ENCODE measurements at places on chromosomes 11 and 22.

GRCh38 chr11:87398931-87399330 lies 361.2 kb downstream of the TMEM135 start:
- no peak for DNase-seq

- DNase-seq: no peak
These were observed 84.9 kb upstream of the RAB1B start for GRCh38 chr11:66183494-66184048.

GRCh38 chr11:130533113-130533798 lies 84.8 kb downstream of the ADAMTS15 start:
- DNase-seq: no peak

DNA sequence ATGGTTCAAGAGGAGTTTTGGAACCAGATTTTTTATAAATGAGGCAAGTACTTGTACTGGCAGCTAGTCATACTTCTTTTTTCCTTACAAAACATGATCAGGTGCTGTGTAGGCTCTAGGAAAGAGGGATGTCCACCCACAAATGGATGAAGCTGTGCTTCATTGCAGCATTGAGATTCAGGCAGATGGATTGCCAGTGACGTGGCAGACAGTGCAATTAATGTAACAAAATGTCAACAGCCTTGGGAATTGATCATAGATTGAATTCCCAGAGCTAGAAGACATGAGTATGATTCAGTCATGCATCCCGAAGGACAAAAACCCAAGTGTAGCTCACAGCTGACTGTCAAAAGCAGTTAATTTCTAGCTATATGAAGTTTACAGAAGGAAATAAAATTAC lies 99.2 kb upstream of the RASSF10 start:
- no peak for DNase-seq

GRCh38 chr22:32073823-32074380 lies 30.8 kb downstream of the SLC5A1 start:
- DNase-seq: no peak

DNA sequence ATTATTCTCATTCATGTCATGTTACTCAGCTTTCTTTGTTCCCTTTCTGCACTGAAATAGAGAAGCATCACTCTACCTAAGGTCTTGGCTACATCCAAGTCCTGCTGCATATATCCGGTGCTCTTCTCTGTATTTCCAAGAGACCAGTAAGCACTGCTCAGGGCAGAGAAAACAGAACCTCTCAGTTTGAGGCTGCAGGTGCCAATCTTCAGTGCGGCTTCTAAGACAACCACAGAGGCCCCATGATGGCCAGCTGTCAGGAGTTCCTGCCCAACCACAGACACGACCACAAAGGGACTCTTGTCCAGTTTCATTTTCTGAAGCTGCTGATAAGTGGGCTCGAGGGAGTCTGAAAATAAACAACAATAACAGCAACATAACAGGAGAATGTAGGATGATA lies 378.4 kb upstream of the PITPNB start:
- no peak for DNase-seq

- DNase-seq: no peak
These were observed 44.6 kb upstream of the SORL1-AS1 start for GRCh38 chr11:121497176-121497998.

DNA sequence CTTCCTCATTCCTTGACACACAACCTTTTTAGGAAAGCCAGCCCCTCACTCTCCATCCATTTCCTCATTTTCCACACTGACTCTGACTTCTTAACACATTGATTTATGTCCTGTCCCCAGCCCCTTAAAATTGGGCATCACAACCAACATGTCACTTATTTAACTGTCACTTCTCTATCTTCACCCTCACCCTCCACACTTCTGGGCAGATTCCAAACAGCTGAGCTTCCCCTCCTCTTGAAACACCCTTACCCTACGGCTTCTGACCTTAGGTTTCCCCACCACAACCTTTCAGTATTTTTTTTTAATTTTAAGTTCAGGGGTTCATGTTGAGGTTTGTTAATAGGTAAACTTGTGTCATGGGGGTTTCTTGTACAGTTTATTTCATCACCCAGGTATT lies 696.3 kb downstream of the DLG2 start:
- DNase-seq: no peak

GRCh38 chr22:29386708-29387107 lies 1.7 kb downstream of the AP1B1 start:
- no peak for DNase-seq

DNA sequence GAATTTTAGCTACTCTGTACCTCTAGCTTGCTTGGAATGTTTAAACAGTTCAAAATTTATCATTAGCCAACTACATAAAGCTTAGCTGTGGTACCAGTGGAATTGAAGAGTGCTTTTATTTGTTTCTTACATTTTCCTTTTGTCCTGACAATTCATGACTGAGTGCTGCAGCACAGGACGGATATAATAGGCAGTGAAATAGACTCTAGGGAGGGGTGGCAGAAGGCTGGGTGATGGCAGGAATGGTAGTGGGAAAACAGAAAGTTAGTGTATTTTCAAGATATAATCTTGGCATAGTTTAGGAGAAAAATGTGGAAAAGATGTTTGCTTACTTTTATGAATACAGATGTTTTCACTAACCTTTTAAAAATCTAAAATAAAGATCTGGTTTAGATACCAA lies 31.1 kb upstream of the ARHGAP32 start:
- DNase-seq: no peak

DNA sequence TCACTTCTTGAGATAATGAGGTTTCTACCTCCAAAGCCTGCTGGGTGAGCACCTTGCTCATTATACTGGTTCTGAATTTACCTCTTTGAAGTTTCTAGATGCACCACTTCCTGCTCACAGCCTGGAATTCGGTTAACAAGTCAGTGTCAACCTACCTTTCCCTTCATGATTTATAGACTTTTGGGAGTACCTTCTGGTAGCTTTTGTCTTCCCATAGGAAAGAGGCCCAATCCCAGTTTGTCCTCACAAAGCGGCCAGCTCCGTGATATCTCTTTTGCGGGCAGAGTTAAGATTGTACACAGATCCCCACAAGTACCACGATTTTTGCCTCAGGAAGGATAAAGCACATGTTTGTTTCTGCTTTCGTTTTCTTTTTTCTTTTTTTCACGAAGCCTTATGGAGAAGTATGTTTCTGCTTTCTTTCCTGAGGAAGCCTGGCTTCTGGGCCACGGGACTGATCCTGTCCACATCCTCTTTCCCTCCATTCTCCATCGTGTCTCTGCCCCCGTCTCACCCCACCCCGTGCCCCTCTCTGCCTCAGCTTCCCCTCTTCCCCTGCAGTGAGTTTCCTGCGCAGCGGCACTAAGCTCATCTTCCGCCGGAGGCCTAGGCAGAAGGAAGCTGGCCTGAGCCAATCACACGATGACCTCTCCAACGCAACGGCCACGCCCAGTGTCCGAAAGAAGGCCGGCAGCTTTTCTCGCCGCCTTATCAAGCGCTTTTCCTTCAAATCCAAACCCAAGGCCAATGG lies 5.7 kb upstream of the HINFP start:
- DNase-seq: no peak

- no peak for DNase-seq
These were observed 59.2 kb downstream of the NFAM1 start for GRCh38 chr22:42372976-42373375.

DNA sequence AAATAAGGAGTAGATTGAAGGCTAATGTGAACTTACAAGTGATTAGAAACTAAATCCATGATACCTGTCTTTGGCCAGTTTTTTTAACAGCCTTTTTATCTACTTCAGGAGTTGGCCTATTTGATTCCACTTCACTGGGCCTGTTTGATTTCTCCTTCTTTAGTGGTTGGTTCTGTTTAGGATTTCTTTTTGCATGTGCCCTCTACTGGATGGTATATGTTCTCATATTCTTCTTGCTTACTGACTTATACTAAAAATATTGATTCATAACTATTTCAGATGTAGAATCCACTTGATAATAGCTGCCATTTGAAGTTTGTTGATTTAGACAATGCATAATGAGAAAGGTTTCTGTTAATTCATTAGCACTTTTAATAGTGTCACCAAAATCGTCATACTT lies 53.9 kb downstream of the USP47 start:
- no peak for DNase-seq

- DNase-seq: no peak
These were observed 2.4 kb upstream of the SGSM3 start for GRCh38 chr22:40368016-40368415.

- no peak for DNase-seq
These were observed 1.8 kb upstream of the CD82 start for GRCh38 chr11:44563711-44564110.

DNA sequence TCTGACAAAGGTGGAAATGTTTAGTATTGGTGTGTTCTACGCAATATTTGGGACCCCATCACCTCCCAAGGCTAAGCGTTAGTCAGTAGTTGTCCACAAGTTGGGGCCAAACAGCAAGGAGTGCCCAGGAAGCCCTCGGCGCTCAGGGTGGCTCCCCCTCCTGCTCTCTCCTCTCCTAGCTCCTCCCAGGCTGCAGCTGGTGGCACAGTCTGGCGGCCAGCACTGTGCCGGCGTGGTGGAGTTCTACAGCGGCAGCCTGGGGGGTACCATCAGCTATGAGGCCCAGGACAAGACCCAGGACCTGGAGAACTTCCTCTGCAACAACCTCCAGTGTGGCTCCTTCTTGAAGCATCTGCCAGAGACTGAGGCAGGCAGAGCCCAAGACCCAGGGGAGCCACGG lies 16.8 kb downstream of the CD5 start:
- no peak for DNase-seq

GRCh38 chr11:792873-793272 lies 3.0 kb upstream of the CEND1 start:
- no peak for DNase-seq

DNA sequence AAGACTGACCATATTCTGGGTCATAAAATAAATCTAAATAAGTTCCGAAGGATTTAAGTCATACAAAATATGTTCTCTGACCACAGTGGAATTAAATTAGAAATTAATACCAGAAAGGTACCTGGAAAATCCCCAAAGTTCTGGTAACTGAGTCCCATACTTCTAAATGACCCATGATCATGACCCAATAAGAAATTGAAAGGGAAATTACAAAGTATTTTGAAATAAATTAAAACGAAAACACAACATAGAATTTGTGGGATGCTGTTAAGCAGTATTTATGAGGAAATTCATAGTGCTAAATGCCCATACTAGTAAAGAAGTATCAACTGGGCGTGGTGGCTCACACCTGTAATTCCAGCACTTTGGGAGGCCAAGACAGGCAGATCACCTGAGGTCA lies 23.4 kb upstream of the IL10RA start:
- DNase-seq: no peak

GRCh38 chr11:23974601-23975000 lies 522.3 kb upstream of the LUZP2 start:
- no peak for DNase-seq

GRCh38 chr11:45162916-45163879 lies 16.8 kb downstream of the PRDM11 start:
- no peak for DNase-seq

- DNase-seq: no peak
These were observed 21.3 kb downstream of the OR10A6 start for GRCh38 chr11:7909585-7910285.

DNA sequence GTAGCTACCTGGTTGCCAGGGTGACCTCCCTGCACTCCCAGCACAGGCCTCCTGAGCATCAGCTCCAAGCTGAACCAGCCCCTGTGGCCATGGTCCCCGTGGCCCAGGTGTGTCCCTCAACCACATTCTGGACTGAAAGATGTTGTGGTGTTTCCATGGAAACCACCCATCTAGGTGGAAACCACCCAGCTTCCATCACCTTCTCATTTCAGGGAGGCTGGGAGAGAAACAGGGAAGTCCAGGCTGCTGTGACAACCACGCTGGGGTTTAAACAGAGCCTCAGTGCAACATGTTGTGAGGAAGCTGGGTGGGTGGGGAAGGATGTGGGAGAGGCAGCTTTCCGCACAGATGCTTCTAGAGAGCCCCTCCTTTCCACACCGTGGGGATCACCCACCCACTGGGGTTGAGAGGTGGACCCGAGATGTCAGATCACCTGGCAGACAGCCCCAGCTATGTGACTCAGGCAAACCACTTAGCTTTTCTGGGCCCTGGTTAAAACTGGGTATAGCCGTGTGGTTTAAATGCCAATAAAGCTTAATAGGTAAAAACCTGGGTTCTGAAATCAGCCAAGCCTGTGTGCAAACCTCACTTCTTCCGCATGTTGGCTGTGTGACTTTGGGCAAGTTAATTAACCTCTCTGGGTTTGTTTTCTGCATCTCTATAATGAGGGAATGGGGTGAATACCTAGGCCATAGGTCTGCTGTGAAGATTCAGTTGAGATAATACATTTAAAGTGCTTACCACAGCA lies 46.4 kb downstream of the CD82 start:
- peak; percentile 79 for DNase-seq

DNA sequence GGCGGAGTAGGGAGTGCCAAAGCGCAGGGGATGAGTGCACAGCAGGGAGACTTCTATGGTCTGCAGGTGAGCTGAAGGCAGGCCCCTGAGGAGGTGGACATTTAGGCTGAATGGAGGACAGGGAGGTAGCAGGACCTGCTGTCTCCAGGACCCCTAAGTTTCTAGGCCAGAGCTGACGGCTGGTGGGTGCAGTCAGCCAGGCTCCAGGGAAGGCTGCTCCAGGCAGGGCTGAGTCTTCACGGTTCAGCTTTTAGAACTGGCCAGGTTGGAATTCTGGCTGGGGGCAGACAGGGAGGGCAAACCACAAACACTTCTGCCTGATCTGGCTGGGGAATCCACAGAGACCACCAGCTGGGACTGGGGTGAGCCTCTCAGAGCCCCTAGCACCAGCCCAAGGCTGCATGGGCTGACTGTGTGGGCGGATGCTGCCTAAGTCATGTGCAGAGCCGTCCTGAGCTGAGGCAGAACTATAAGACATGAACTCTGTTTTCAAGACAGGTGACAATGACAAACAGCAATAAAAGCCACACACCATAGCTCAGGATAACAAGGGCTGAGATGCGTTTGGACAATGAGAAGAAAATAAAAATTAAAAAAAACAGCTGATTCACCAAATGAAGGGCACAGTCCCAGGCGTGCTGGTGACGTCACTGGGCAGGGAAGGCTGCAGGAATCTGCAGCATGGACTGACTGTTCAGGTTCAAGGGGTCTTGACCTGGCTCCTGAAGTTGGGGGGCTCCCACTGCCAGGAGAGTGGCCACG lies 10.4 kb upstream of the MALAT1 start:
- DNase-seq: peak; percentile 45

DNA sequence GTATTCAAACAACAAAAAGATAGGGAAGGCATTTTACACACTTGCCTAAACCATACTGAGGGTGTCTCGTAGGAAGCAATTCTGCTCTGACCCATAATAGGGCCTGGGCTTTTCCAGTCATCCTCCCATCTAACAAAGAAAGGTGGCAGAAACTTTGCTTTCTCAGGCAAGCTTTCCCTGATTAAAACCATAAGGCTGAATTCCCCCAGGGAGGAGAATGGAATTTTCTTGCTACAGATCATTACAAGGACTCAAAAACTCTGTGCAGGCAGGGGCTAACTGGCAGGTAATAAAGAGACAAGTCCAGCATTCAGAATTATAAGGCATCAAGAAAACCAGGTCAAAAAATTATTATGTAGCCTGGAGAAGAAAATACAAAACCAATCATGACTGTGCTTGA lies 90.4 kb downstream of the RBFOX2 start:
- DNase-seq: no peak

- DNase-seq: no peak
These were observed 27.1 kb upstream of the WNT11 start for GRCh38 chr11:76233196-76233921.

GRCh38 chr11:44985721-44986120 lies 35.0 kb upstream of the TP53I11 start:
- no peak for DNase-seq
